Lung (tissue), 17 donors: ENCODE measurements at places on chromosomes 16 and 17.

DNA sequence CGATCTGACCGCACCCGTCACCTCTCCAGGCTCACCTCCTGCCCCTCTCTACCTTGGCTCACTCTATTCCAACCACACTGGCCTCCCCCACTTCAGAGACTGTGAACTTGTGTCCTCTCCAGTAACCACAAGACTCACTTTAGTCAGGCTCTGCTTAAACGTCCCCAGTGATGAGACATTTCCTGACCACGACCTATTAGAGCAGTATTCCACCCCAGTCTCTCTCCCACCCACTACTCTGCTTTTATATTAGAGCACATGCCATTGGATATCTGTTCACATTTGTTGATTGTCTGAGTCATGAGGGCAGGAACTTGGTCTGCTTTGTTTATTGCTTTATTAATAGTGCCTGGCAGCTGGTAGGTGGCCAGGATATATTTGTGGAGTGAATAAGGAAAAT lies 20.1 kb downstream of the COX11 start:
- DNase-seq, result no peak
- no peak overlapping the region for H3K4me3 ChIP-seq
- no peaks in the 10 kb centered on the region for H3K27me3 ChIP-seq
- H3K4me1 ChIP-seq, result peaks cover 2% of the 10 kb centered on the region

DNA sequence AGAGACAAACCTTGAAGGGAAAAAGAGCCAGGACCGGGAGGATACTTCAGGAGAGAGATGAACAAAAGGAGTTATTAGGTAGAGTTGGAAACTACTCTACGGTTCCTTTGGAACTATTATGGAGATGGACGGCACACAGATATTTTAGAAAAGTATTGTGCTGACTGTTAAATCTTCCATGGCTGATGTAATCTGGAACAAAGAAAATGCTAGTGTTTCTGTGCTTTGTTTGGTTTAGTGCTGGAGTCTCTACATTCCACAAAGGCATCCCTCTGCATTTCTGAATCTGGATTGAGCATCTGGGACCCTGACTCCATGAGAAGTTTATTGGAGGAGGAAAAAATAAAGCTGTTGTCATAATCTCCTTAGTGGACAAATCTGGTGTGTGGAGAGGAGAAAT lies 57.2 kb downstream of the RPGRIP1L start:
- H3K27ac ChIP-seq, result no peak overlapping the region
- peaks cover 7% of the 10 kb centered on the region for H3K36me3 ChIP-seq
- H3K27me3 ChIP-seq, result no peaks in the 10 kb centered on the region
- DNase-seq, result no peak
- no peaks in the 10 kb centered on the region for H3K4me1 ChIP-seq
- no peak overlapping the region for H3K4me3 ChIP-seq

GRCh38 chr17:8953156-8953885 lies 12.2 kb downstream of the PIK3R5 start:
- H3K36me3 ChIP-seq, result no peaks in the 10 kb centered on the region
- peaks cover 23% of the 10 kb centered on the region for H3K27me3 ChIP-seq
- no peak overlapping the region for H3K4me3 ChIP-seq
- no peaks in the 10 kb centered on the region for H3K4me1 ChIP-seq
- DNase-seq, result no peak

- peaks cover 19% of the 10 kb centered on the region for H3K4me1 ChIP-seq
- no peaks in the 10 kb centered on the region for H3K36me3 ChIP-seq
- no peak overlapping the region for H3K27ac ChIP-seq
- no peaks in the 10 kb centered on the region for H3K27me3 ChIP-seq
Observed at GRCh38 chr16:67179421-67180080, 4.2 kb downstream of the MATCAP1 start.

GRCh38 chr16:14310519-14310991 lies 239.4 kb downstream of the MRTFB start:
- H3K4me3 ChIP-seq, result no peak overlapping the region
- no peaks in the 10 kb centered on the region for H3K36me3 ChIP-seq
- no peak overlapping the region for H3K27ac ChIP-seq

GRCh38 chr17:34207572-34207971 lies 47.5 kb upstream of the CCL2 start:
- no peaks in the 10 kb centered on the region for H3K27me3 ChIP-seq
- no peak overlapping the region for H3K4me3 ChIP-seq
- H3K4me1 ChIP-seq, result no peaks in the 10 kb centered on the region
- no peak overlapping the region for H3K27ac ChIP-seq
- H3K36me3 ChIP-seq, result no peaks in the 10 kb centered on the region
- no peak for DNase-seq

- no peaks in the 10 kb centered on the region for H3K4me1 ChIP-seq
- H3K27ac ChIP-seq, result no peak overlapping the region
- H3K4me3 ChIP-seq, result no peak overlapping the region
- peaks cover 5% of the 10 kb centered on the region for H3K27me3 ChIP-seq
- DNase-seq, result no peak
- H3K36me3 ChIP-seq, result no peaks in the 10 kb centered on the region
Observed at GRCh38 chr16:86700046-86700945, 121.9 kb downstream of the FOXL1 start.

DNA sequence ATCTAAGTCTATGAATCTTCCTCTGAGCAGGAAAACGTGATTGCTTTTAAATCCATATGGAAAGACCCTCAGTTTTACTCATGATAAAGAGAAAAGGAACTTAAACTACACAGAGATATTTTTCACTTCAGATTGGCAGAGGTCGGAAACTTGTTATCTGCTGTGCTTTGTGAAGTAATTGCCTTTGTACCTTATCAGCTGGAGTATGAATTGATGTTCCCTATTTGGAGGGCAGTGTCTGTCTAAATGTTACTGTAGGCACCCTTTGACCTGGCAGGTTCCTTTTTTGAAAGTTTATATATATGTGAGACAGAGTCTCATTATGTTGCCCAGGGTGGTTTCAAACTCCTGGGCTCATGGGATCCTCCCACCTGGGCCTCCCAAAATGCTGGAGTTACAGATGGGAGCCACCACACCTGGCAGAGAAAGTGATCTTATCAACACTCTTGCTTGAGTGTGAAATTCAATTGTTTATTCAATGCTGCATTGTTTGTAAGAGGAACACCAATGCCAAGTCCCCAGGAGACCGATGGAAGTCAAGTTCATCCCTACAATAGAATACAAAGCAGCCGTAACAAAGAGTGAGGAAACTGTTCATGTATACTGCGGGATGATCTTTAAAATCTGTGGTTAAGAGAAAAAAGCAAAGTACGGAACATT lies 52.3 kb downstream of the ABCC1 start:
- no peak for DNase-seq
- no peaks in the 10 kb centered on the region for H3K36me3 ChIP-seq
- no peaks in the 10 kb centered on the region for H3K27me3 ChIP-seq
- H3K4me1 ChIP-seq, result peaks cover 14% of the 10 kb centered on the region
- H3K4me3 ChIP-seq, result no peak overlapping the region
- no peak overlapping the region for H3K27ac ChIP-seq

GRCh38 chr17:17090642-17091103 lies 48.4 kb downstream of the MPRIP start:
- H3K4me3 ChIP-seq, result no peak overlapping the region
- H3K27me3 ChIP-seq, result no peaks in the 10 kb centered on the region
- no peak overlapping the region for H3K27ac ChIP-seq

DNA sequence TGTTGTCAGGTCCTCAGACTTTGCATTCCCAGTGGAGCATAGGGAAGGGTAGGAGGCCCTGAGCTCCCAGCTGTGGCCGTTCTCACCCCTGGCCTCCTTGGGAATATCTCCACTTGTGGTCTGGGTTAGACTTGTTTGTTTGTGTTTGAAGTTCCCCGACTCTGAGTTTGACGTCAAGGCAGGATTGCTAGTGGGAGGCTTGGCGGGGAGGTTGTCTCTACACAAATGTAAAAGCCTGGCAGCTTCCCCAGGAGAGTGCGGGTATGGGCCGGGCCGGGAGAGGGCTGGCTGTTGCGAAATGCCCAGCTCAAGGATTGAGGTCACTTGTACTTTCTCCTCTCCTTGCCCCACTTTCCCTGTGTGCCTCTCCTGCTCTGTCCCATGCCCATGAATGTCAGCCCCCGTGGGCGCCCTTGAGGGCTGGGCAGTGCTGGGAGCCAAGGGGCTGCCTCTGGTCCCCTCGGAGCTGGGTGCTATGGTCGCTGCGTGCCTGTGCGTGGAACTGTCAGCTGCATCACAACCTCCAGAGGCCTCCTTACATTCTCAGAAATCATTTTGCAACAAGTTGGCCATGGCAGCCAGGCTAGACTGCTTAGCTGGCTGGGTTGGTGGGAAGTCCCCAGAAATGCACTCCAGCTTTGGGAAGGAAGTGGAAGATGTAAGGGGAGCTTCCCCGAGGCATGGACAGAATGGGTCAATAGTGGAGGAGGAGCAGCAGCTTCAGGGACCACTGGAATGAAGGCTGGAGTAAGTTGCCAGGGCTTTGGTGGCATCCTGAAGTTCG lies 84.3 kb downstream of the KSR1 start:
- H3K27ac ChIP-seq, result no peak overlapping the region
- DNase-seq, result peak; percentile 94
- H3K4me1 ChIP-seq, result peaks cover 33% of the 10 kb centered on the region

DNA sequence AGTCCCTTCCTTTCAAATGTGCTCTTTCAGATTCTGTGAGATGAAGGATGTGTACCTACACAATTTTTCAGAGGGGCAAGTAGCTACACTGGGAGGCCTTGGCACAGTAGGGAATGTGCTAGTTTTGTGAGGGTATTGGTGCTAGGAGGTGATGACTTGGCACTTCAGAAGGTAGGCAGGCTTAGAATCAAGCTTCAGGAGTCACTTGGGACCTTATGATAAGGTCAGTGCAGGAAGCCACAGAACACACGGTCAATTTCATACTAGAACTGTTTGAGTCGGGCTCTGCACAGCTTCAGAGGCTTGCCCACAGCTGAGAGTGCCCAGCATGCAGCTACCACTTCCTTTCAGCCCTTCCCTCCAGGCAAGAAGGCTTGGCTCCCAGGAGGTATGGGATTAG lies 6.1 kb downstream of the CMTM1 start:
- peaks cover 2% of the 10 kb centered on the region for H3K4me1 ChIP-seq
- H3K36me3 ChIP-seq, result no peaks in the 10 kb centered on the region
- no peak for DNase-seq
- peaks cover 4% of the 10 kb centered on the region for H3K27me3 ChIP-seq
- H3K4me3 ChIP-seq, result no peak overlapping the region

DNA sequence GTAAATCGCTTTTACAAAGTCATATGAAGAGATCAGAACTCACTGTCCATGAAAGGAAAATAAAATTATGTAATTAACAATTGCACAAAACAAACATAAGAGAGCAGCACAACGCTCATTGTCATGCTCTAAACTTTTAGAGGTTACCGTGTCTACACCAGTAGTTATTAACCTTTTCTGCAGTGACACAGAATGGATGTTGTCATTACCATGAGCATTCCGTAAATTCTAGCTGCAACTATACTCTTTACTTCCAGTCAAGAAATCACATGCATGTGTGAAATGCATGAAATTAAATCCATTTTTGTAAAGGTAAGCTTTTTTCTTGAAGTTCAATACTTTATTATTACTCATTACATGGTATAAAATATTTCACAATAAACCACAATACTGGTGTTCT lies 38.2 kb downstream of the USP32 start:
- DNase-seq, result no peak
- peaks cover 4% of the 10 kb centered on the region for H3K4me1 ChIP-seq
- H3K4me3 ChIP-seq, result no peak overlapping the region
- no peak overlapping the region for H3K27ac ChIP-seq

GRCh38 chr16:11610121-11610505 lies 23.4 kb upstream of the LITAF start:
- H3K27ac ChIP-seq, result no peak overlapping the region
- DNase-seq, result no peak
- H3K36me3 ChIP-seq, result no peaks in the 10 kb centered on the region
- H3K4me1 ChIP-seq, result peaks cover 22% of the 10 kb centered on the region
- H3K27me3 ChIP-seq, result no peaks in the 10 kb centered on the region
- H3K4me3 ChIP-seq, result no peak overlapping the region

GRCh38 chr17:71252436-71252835 lies 868.4 kb upstream of the SOX9 start:
- no peak overlapping the region for H3K4me3 ChIP-seq
- H3K36me3 ChIP-seq, result no peaks in the 10 kb centered on the region
- H3K4me1 ChIP-seq, result no peaks in the 10 kb centered on the region
- H3K27me3 ChIP-seq, result no peaks in the 10 kb centered on the region
- DNase-seq, result no peak
- H3K27ac ChIP-seq, result no peak overlapping the region

DNA sequence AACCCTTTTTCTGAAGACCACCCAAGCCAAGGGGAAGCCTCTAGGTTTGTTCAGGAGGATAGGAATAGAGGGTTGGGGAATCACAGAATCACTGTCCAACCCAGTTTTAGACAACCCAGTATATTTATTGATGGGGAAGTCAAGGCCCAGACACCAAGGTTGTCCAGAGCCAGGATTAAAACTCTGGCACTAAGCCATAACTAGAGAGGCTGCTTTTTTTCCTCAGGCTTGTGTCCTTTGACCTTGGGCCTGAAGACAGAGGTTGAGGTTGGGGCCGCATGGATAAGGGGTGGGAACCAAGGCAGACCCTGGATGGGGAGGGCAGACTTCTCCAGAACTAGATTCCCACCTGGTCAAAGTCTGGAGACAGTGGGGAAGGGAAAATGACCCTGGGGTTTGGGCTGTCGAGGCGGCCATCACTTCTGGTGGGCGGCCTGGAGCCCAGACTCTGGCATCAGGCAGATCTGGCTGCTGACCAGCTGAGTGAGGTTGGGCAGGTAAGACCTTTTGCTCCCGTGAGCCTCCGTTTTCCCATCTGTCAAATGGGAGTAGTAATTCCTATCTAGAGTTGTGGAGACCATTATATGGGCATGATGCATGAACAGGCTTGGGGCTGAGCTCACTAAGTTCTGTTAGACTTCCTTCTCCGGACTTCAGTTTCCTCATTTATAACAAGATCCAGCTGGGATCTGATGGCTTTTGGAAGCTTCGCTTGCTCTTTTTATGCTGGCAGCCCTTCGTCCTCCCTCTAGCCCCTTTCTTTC lies 17.9 kb downstream of the IGFBP4 start:
- no peaks in the 10 kb centered on the region for H3K36me3 ChIP-seq
- H3K27ac ChIP-seq, result no peak overlapping the region
- peaks cover 3% of the 10 kb centered on the region for H3K4me1 ChIP-seq
- H3K4me3 ChIP-seq, result no peak overlapping the region
- no peaks in the 10 kb centered on the region for H3K27me3 ChIP-seq

DNA sequence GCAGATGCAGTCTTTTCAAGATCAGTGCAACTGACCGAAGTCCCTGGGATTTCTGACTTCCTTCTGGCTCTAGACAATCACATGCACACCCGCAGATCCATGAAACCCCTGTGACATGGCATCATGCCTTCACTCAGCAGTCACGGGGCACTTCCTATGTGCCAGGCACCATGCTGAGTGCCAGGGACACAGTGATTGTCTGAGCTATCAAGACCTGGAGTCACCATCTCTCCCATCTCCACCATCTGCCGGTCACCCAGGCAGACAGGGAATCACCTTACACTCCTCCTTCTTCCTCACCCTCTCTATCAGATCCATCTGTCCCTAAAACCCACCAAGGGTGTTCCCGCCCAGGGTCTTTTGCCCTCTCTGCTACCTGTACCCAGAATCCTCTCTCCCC lies 5.3 kb downstream of the BEAN1 start:
- H3K27me3 ChIP-seq, result no peaks in the 10 kb centered on the region
- no peak overlapping the region for H3K27ac ChIP-seq
- peaks cover 23% of the 10 kb centered on the region for H3K4me1 ChIP-seq
- DNase-seq, result no peak

GRCh38 chr16:2432801-2433505 lies 3.7 kb downstream of the CCNF start:
- H3K36me3 ChIP-seq, result no peaks in the 10 kb centered on the region
- H3K4me1 ChIP-seq, result no peaks in the 10 kb centered on the region
- H3K27ac ChIP-seq, result no peak overlapping the region
- no peak for DNase-seq
- no peaks in the 10 kb centered on the region for H3K27me3 ChIP-seq
- no peak overlapping the region for H3K4me3 ChIP-seq
